ENCODE measurements at places on chromosomes 3 and 15. TPM values are rescaled to one million over a fixed set of nuclear protein-coding genes. Genes with fewer than 3 reads are reported as not detected.

DNA sequence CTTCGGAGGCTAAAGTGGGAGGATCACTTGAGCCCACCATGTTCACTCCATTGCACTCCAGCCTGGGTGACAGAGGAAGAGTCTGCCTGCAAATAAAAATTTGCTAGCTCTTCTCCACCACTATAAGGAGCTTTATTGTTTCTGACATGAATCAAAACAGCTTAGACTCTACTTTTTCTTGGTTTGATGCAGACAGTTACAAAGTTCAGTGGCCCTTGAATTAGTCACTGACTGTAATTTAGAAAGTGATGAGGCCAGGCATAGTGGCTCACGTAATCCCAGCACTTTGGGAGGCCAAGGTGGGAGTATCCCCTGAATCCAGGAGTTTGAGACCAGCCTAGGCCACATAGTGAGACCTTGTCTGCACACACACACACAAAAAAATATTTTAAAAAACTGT is 172.4 kb upstream of the CGNL1 start:
- H3K4me1 ChIP-seq = no peaks in the 10 kb centered on the region
- H3K4me3 ChIP-seq = no peak overlapping the region
- no peaks in the 10 kb centered on the region for H3K27me3 ChIP-seq
- no peak for DNase-seq

DNA sequence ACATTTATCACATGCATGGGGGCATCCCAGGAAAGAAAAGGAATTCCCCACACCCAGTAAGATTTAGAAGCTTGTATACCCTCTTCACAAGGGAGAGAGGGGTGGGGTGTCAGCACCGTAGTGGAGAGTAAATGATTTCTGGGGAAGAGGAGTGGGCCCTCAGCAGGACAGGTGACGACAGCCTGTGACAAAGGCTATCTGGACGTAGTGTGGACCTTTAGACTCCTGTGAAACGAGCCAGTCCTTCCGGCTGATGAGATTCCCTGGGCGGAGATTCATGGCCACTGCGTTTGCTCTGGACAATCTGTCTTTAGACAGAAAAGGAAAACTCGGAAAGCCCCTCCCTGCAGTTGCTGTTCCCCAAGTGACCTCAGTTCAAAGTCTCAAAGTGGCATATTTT is 1.7 kb upstream of the FAM3D start:
- no peaks in the 10 kb centered on the region for H3K27me3 ChIP-seq
- H3K4me3 ChIP-seq = no peak overlapping the region
- DNase-seq = no peak
- H3K27ac ChIP-seq = no peak overlapping the region

DNA sequence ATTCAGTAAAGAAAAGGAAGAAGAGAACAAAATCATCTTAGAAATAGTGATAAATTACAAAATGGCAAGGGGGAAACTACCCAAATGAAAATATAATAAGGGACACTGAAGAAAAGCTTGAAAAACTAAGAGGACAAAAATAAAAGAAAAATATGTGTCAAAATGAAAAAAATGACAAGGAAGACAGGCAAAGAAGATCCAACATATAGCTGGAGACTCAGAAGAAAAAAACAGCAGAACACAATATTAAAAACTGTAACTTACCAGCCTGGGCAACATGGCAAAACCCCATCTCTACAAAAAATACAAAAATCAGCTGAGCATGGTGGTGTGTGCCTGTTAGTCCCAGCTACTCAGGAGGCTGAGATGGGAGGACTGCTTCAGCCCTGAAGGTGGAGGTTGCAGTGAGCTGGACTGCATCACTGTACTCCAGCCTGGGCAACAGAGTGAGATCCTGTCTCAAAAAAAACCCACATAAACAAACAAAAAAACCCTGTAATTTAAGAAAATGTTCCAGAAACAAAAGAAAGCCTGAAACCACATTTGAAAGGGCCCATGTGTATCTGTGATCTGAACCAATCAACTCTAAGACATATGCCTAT is 93.2 kb downstream of the ANO10 start:
- H3K36me3 ChIP-seq = no peaks in the 10 kb centered on the region
- no peaks in the 10 kb centered on the region for H3K4me1 ChIP-seq
- H3K4me3 ChIP-seq = no peak overlapping the region
- H3K27me3 ChIP-seq = no peaks in the 10 kb centered on the region

GRCh38 chr3:10744098-10744465 is 71.9 kb upstream of the SLC6A11 start:
- H3K4me3 ChIP-seq = no peak overlapping the region
- no peak overlapping the region for H3K27ac ChIP-seq
- no peaks in the 10 kb centered on the region for H3K36me3 ChIP-seq
- no peak for DNase-seq

GRCh38 chr15:25805031-25805430 is 58.1 kb downstream of the ATP10A start:
- DNase-seq = no peak
- no peak overlapping the region for H3K27ac ChIP-seq
- peaks cover 27% of the 10 kb centered on the region for H3K4me1 ChIP-seq
- H3K27me3 ChIP-seq = no peaks in the 10 kb centered on the region
- H3K4me3 ChIP-seq = no peak overlapping the region

DNA sequence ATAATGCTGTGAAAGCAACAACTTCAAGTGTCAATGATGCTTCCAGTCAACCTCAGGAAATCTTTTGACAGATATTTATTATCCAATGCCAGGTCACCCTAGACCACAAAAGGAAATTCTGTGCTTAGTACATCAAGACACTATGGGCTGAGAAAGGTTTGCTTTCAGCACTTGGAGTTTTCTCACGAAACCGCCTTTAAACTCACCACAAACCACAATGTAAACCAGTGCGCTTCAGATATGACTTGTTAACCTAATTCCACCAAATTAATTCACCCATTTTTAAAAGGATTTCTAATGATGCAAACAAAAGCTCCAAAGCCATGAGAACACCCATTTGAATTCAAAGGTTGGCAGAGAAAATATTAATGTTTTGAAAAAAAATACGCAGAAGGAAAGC is 292.9 kb upstream of the NR2F2 start:
- no peaks in the 10 kb centered on the region for H3K36me3 ChIP-seq
- H3K4me1 ChIP-seq = no peaks in the 10 kb centered on the region
- H3K4me3 ChIP-seq = no peak overlapping the region
- DNase-seq = no peak
- H3K27ac ChIP-seq = no peak overlapping the region
- peaks cover 16% of the 10 kb centered on the region for H3K27me3 ChIP-seq

DNA sequence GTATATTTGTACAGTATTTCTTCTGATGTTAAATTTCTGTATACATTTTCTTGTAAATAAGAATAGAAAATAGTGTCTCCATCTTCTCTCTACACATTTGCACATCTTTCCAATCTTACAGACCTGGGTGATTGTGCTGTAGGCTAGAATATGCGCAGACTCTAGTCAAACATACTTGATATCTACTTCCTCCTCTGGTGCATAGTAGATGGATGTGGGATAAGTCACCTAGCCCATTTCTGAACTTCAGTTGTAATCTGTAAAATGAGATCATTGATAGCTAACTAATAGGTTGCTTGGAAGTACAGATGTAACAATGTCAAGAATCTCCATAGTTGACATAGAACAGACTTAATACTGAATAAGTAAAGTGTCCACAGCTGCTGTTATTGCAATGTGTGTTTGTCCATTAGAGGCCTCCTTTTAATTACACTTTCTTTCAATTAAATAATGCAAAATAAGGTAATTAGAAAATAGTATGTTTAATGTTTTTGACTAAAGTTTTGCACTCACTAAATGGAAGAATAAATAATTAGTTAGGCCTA is 46.7 kb downstream of the ALCAM start:
- DNase-seq = no peak
- no peak overlapping the region for H3K27ac ChIP-seq
- no peaks in the 10 kb centered on the region for H3K27me3 ChIP-seq
- H3K36me3 ChIP-seq = no peaks in the 10 kb centered on the region
- no peaks in the 10 kb centered on the region for H3K4me1 ChIP-seq
- H3K4me3 ChIP-seq = no peak overlapping the region

GRCh38 chr15:90883976-90884718 is at the start of gene FES:
Gene FES (plus strand): TSS chr15:90884504. CDS start chr15:90885046, 542 bp downstream.
- peaks cover 26% of the 10 kb centered on the region for H3K4me1 ChIP-seq
- peaks cover 5% of the 10 kb centered on the region for H3K27me3 ChIP-seq
- no peak for DNase-seq

GRCh38 chr15:101006931-101007691 is 88.0 kb downstream of the LRRK1 start:
- no peak overlapping the region for H3K4me3 ChIP-seq
- no peaks in the 10 kb centered on the region for H3K27me3 ChIP-seq
- no peak overlapping the region for H3K27ac ChIP-seq
- H3K4me1 ChIP-seq = peaks cover 22% of the 10 kb centered on the region
- H3K36me3 ChIP-seq = no peaks in the 10 kb centered on the region
- DNase-seq = peak; percentile 44

- H3K27me3 ChIP-seq = no peaks in the 10 kb centered on the region
- H3K4me1 ChIP-seq = no peaks in the 10 kb centered on the region
- peak; percentile 40 for DNase-seq
- no peak overlapping the region for H3K27ac ChIP-seq
- H3K36me3 ChIP-seq = no peaks in the 10 kb centered on the region
These were observed 89.3 kb upstream of the C2CD4B start for GRCh38 chr15:62254137-62254934.

GRCh38 chr3:59288951-59289350 is 239.1 kb upstream of the CFAP20DC start:
- no peaks in the 10 kb centered on the region for H3K36me3 ChIP-seq
- no peaks in the 10 kb centered on the region for H3K27me3 ChIP-seq
- no peaks in the 10 kb centered on the region for H3K4me1 ChIP-seq
- no peak overlapping the region for H3K27ac ChIP-seq

DNA sequence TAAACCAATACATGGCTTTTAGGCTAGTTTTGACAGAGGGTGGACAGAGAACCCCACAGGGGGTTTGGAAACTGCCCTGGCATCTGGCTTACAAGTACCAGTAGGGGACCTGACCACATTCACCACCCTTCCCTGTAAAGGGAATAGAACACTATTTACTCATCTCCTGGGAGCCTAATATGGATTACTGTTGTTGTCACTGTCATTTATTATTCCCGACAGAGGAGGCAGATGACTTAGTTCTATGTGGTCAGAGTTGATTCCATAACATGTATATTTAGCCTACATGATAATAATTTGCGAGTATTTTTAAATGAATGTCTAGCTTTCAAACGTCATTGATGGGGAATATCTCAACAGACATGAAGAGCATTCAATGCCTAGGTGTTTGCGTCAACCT is 15.9 kb downstream of the ZBTB38 start:
- H3K27me3 ChIP-seq = no peaks in the 10 kb centered on the region
- peaks cover 12% of the 10 kb centered on the region for H3K4me1 ChIP-seq
- H3K36me3 ChIP-seq = no peaks in the 10 kb centered on the region
- no peak overlapping the region for H3K27ac ChIP-seq
- no peak for DNase-seq
- H3K4me3 ChIP-seq = no peak overlapping the region

SCAANT1 gene
- 1.4 TPM for total RNA-seq

KLHL40 gene
- not detected for total RNA-seq

PRSS50 gene
- total RNA-seq = not detected
